Thymus (tissue), 14 donors: ENCODE measurements at places on chromosomes 7 and 10.

DNA sequence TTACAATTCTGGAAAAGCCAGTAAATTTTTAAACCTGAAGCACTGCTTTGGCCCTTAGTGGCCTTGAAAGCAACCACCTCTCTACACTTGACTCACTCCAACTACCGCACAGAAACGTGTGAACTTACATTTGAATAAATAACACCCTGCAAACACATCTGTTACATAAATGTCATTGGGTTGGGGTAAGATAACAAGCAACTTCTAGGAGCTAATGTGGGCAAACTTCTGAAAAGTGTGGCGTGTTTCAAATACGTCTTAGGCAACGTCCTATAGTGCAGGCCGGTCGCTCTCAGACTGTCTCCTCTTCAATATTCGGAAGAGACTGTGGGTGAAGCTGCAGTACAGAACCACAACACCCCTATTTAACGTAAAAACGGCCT is 474 bp downstream of the ORC5 start:
- H3K36me3 ChIP-seq, result peaks cover 7% of the 10 kb centered on the region
- peak; percentile 18 for DNase-seq
- peak overlapping the region; percentile 20 for H3K27ac ChIP-seq

GRCh38 chr7:3733541-3734140 is 432.6 kb downstream of the SDK1 start:
- no peak overlapping the region for H3K4me3 ChIP-seq
- H3K36me3 ChIP-seq, result no peaks in the 10 kb centered on the region
- H3K27ac ChIP-seq, result no peak overlapping the region
- H3K4me1 ChIP-seq, result no peaks in the 10 kb centered on the region
- H3K27me3 ChIP-seq, result no peaks in the 10 kb centered on the region

DNA sequence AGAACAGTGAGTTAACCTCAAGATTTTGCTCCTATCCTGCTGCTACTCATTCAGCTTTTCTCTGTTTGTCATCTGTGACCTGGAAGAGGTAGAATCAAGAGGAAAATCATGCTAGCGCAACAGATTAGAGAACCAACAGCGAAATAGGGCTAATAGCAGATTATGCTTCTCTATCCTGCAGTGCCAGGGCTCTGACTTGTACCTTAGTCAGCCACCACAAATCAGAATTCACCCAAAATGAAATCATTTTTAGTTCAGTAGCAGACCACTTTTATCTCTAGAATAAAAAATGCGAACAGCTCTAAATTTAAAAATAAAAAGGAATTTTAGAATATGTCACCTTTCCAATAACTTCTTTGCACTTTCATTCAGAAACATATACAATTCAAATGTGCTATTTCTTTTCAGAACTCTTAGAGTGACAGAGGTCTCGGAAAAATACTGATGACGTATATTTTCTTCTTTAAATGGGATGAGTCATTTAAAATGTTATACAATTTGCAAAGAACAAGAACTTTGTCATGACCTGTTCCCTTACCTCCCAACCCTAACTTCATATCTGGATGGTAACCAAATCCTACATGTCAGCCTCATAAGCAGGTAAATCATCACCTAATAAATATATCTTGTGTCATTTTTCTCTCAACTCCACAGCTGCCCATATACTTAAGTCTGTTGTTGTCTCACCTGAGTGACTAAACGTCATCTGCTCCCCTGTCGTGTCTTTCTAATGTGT is 896.4 kb downstream of the PCDH15 start:
- H3K27ac ChIP-seq, result no peak overlapping the region
- no peaks in the 10 kb centered on the region for H3K27me3 ChIP-seq
- no peak overlapping the region for H3K4me3 ChIP-seq
- DNase-seq, result no peak
- no peaks in the 10 kb centered on the region for H3K4me1 ChIP-seq
- no peaks in the 10 kb centered on the region for H3K36me3 ChIP-seq

GRCh38 chr10:75070476-75070875 is 41.0 kb upstream of the SAMD8 start:
- H3K4me1 ChIP-seq, result no peaks in the 10 kb centered on the region
- H3K27me3 ChIP-seq, result no peaks in the 10 kb centered on the region
- H3K4me3 ChIP-seq, result no peak overlapping the region

DNA sequence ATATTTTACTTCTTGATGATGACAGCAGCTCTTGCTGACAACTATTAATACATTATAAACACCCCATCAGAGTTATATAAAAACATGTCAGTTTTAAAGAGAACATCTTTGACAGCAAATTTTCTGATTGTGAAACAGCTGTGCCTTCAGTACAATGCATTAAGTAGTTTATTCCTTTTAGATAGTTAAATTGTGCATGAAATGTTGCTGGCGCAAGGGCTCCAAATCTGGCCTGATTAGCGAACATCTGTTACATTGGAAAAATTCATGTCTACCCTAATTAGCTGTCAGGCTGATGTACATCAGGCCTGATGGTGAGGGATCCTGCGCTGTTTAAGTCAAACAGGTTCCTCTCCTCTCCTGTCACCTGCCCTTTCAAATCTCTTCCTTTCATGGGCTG is 171.9 kb upstream of the SP8 start:
- H3K27me3 ChIP-seq, result no peaks in the 10 kb centered on the region
- H3K36me3 ChIP-seq, result no peaks in the 10 kb centered on the region
- no peak for DNase-seq
- H3K4me3 ChIP-seq, result no peak overlapping the region

- H3K27ac ChIP-seq, result no peak overlapping the region
- no peak for DNase-seq
- H3K4me1 ChIP-seq, result no peaks in the 10 kb centered on the region
Measured at GRCh38 chr7:155813546-155814315, 1.5 kb upstream of the SHH start.

DNA sequence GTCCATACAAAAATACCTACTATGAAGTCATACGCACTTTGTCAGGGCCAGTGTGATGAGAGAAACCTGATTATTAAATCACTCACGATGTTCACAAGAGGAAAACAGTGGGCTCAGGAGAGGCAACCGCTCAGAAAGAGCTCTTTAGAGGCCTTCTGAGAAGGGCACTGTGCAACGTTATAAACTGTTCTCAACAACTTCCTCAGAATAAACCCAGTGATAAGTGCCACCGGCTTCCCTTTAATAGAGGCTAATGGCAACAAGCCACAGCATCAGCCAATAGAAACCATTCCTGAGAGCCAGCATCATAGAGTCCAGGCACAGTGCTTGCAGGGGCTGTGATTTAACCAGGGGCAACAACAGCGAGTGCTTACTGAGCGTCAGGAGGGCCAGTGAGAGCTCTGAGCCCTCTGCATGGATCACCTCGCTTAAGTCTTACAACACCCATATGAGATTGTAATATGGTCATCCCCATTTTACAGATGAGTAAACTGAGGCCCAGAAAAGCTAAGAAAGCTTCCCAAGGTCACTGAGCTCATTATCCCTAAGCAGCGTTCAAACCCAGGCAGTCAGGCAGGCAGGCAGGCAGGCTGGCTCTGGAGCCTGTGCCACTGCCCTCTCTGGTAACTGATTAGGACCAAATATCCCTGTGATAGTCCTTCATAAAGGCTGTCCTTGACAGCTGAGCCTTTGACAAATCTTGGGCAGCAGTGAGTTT is 30.9 kb upstream of the ATXN7L1 start:
- peaks cover 2% of the 10 kb centered on the region for H3K27me3 ChIP-seq
- no peak overlapping the region for H3K4me3 ChIP-seq
- no peak for DNase-seq
- H3K36me3 ChIP-seq, result no peaks in the 10 kb centered on the region
- H3K27ac ChIP-seq, result no peak overlapping the region
- H3K4me1 ChIP-seq, result no peaks in the 10 kb centered on the region
